ENCODE measurements at places on chromosomes 3 and 15.

DNA sequence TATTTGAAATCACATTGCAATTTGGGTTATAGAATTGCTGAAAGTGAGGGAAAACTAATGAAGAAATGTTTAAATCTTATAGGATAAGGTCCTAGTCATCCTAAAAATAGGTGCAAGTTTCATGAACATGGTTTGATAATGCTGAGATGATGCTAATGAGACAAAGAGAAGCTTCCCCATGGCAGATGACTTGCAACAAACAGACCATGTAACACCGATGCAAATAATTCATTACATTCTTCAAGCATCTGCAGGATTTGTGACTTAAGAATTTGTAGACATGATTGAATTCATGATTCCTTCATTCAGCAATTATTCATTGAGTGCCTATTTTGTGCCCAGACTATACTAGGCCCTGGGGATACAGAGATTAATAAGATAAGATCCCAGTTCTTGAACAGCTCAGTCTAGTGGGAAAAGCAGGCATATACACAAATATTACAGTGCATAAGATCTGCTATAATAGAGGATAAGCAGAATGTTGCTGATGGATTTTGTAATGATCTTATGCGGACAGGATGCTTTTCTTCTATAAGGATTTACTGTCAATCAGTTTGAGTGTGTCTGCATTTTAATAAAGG lies 367.9 kb upstream of the GBE1 start:
- no peak for DNase-seq

DNA sequence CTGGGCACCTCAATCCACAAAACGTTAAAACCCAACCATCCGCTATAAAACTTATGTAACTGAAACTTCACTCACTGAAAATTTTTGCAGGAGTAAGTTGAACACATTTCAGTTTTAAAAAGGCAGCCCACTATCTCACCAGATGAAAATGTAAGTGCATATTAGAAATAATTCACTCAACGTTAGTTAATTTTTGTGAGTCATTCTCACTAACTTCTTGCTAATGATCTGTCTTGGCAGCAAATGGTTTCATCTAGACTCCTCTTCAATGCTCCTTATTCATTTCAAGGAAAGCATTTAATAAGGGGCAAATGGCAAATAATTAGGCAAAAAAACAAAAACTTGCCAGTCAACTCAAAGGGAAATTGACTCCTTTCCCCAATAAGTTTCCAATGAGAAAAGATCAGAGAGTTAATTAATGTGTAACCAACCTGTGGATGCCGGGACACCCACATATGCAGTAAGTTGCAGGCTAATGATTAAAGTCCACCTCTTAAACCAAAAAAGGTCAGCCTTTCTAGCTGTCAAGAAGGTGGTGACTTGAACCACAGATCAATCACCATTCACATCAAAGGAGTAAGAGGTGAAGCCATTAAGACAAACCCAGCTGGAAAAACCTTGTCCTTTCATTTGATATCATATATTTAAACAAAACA lies 22.9 kb upstream of the PRICKLE2 start:
- DNase-seq = no peak

DNA sequence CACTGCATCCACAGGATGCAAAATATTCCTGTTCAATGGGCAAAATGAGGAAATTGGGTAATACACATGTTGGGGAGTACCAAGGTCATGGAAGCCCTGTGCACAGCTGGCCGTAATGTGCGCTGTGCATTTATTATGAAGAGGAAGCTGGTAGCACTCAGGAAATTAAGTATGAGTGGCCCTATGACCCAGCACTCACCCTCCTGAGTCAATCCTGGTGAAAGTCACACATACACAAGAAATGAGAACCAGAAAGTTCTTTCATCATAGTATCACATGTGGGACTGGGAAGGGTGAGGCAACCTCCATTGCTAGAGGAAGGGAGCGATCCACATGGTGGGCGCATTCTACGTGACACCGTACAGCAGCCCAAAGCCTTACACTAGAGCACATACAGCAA lies 11.4 kb upstream of the PRR20G start:
- DNase-seq = no peak

- no peak for DNase-seq
These were observed 208.5 kb upstream of the ROPN1 start for GRCh38 chr3:124200407-124200806.

- no peak for DNase-seq
These were observed 1124.8 kb downstream of the SI start for GRCh38 chr3:163953526-163953925.

DNA sequence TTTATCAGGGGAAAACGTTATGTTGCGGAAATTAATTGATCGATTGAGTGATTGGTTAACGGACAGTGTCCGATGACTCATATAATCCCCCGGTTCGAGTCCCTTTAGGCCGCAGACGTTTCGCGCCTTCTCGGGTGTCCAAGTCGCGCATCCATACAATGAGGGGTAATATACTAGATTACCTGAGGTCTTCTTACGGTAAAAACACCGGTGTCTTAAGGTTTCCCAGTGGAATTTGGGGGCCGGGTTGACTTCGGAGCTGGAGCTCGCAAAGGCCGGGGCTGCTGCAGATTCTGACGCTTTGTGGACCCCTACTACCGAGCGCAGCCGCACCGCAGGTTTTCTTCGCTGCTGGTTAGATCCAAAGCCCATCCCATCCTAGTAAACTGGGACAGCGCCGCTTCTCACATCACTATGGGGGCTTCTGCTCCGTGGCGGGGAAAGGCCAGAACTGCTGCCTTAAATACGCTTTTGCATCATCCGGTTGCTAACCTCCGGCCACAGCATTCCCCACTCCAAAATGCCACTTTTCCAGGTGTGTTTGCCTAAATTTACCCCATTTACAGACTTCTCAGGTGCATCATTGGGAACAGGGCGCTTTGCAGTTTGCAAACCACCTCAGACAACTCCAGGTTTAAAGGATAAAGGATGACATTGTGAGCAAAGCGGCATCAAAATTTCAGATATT lies 858 bp upstream of the SACM1L start:
- DNase-seq = no peak

- no peak for DNase-seq
These were observed 12.0 kb upstream of the IQSEC1 start for GRCh38 chr3:13085081-13085845.

GRCh38 chr3:186152361-186152798 lies 43.5 kb upstream of the ETV5 start:
- no peak for DNase-seq

- DNase-seq = no peak
These were observed 1.2 kb downstream of the ZNF35 start for GRCh38 chr3:44649709-44650108.

DNA sequence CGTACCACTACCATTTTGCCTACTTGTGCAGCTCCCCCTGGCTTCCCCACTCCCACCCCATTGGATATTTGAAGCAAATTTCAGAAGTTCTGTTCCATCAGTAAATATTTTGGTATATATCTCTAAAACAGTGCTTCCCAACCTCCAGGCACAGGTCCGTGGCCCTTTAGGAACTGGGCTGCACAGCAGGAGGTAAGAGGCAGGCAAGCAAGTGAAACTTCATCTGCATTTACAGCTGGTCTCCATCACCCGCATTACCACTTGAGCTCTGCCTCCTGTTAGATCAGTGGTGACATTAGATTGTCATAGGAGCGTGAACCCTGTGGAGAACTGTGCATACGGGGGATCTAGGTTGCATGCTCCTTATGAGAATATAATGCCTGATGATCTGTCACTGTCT lies 97.2 kb upstream of the LRRFIP2 start:
- no peak for DNase-seq

DNA sequence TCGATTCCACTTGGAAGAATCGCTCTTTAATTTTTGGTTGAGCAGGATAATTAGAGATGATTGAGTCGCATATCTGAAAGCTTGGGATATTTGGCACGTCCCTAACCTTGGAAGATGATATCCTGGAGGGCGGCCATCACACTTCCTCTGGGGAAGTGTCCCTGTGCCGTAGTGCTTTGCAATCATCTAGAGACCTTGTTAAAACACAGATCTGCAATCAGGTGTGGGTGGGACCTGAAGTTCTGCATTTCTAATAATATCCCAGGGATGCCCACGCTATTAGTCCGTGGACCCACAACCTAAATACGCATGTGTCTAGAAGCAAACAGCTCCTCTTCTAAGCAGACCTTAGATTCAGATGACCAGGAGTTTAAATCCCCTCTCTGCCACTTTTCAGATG lies 20.5 kb downstream of the MYO1E start:
- DNase-seq = no peak

DNA sequence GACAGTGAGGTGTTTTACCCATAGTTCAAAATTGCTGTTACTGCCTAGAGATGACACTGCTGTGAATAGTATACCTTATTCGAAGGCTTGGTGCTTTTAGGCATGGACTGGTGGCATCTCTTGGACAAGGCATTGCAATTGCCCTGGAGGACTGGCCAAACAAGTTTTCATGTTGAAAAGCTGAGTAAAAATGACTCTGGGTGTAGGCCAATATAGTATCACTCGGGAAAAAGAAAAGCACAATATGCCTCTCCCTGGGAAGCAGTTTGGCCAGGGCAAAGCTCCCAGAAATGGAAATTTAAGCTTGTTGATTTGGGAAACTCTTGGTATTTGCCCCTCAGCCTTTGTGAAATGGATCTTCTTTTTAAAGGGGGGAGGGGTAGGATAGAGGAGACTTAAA lies 54.8 kb downstream of the ZNF609 start:
- DNase-seq = no peak

GRCh38 chr3:149608987-149609386 lies 48.8 kb downstream of the WWTR1 start:
- no peak for DNase-seq

- DNase-seq = no peak
These were observed 75.7 kb upstream of the GADL1 start for GRCh38 chr3:30970183-30970582.

GRCh38 chr15:79953951-79954444 lies 17.0 kb downstream of the BCL2A1 start:
- DNase-seq = no peak

DNA sequence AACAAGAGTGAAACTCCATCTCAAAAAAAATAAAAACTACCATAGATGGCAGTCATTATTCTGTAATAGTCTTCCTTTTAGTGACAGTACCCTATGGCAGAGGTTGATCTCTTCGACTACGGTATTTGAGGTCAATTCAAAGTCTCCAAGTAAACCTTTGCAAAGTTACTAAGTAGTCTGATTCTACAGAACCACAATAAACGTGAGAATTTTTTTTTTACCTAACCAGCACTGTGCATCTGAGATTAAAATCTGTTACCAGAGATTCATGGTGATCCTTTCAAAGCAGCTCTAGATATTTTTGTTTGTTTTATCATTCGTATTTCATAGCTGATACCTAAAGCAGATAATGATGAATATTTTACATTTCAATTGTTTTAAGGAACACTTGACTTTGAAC lies 86.6 kb upstream of the CHD2 start:
- DNase-seq = no peak

- DNase-seq = no peak
These were observed 72.5 kb downstream of the MORC1 start for GRCh38 chr3:109045271-109046040.

GRCh38 chr15:39084674-39085530 lies 496.0 kb upstream of the THBS1 start:
- DNase-seq = no peak

DNA sequence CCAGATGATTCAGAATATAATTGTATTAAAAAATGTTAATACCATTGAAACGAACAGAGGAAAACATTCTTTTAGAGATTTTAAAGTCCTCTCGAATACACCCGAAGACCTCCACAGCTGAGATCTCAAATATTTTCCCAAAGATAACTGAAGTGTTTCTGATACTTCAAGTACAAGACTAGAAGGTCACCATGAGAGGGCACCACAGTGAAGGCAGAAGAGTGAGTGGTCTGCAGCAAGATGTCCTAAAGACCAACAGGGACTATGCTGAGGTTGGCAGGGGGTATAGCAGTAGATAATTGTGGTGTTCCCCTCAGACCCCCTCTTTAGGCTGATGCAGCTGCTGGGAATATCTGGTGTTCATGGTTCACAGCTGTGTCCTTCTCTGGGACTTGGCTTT lies 156.5 kb downstream of the PDCD6IP start:
- DNase-seq = no peak

DNA sequence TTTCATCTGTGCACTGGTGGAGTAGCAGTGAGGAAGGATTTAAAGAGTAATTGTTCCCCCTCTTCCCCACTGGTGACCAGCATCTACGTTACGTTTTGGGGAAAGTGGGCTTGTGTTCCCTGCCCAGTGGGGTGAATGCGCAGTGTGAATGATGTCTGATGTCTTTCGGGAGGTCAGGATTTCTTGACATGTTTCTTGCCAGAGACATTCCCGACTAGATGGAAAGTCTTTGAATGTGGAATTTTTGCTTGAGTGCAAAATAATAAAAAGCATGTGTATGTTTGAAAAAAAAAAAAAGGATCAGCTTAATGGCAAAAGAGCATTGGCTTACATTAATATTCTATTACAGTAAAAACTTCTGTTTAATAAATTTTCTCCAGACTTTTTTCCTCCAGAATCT lies 632.2 kb downstream of the FOXP1 start:
- DNase-seq = no peak

DNA sequence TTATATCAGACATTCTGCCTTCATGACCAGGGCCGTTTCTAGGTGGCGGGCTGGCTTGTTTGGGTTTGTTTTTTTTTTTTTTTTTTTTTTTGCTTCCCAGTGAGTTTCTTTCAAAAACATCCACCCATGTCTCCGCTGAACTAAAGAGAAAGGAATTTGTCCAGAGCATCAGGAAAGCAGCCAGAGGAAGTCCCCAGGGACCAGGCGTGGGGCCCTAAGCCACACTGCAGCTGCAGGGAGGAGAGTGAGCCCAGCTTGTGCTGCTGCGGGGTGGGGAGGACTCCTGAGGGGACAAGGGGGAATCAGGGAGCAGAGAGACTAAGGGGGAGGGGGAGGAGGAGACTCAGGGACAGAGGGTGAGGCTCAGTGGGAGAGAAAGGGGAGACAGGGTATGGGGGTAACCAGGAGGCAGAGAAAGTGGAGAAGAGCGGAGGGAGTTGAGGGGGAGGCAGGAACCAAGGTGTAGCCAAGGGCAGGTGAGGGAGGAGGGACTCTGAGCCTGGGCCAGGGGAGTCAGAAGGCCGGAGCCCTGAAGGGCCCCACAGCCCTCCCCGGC lies 49.5 kb downstream of the CYP11A1 start:
- no peak for DNase-seq

GRCh38 chr3:130654921-130655320 lies 91.7 kb downstream of the PIK3R4 start:
- no peak for DNase-seq

- no peak for DNase-seq
These were observed 44.8 kb downstream of the TMEM39A start for GRCh38 chr3:119418641-119419040.

DNA sequence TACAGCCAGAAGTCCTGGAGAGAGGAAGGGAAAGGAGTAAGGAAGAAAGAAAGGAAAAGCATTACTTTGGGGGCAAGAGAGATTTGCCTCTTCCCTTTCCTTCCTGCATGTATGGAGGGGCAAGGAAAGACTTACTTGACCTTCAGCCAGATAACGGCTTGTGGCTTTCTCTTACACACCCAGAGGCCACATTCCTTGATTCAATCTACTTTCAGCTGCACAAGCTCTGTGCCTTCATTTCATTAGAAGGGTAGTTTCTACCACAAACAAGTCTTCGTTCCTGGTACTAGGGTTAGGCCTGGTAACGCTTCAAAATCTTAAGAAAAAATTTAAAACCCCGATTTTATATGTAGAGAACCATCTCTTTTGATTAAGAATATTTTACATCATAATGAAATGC lies 835.9 kb downstream of the TUSC7 start:
- DNase-seq = no peak

- no peak for DNase-seq
These were observed 23.8 kb downstream of the NTRK3 start for GRCh38 chr15:88232771-88233201.

- no peak for DNase-seq
These were observed 31.8 kb upstream of the ANP32A start for GRCh38 chr15:68852461-68852860.
